NCI-H1417 (cell line): ENCODE measurements at places on chromosomes 12 and 14.
A peak's percentile ranks its signal among the peaks of the same experiment; 100 is the strongest.

DNA sequence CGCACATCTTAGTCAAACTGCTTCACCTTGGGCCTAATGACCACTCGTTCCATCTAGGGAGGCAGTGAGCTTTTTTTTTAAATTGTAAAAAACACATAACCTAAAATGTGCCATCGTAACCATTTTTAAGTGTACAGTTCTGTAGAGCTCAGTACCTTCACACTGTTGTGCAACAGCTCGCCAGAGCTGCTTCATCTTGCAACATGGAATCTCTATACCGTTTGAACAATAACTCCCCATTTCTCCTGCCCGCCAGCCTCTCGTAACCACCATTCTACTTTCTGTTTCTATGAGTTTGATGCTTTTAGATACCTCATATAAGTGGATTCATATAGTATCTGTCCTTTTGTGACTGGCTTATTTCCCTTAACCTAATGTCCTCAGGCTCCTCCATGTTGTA is 196.2 kb downstream of the CHST11 start:
- no peak for DNase-seq

DNA sequence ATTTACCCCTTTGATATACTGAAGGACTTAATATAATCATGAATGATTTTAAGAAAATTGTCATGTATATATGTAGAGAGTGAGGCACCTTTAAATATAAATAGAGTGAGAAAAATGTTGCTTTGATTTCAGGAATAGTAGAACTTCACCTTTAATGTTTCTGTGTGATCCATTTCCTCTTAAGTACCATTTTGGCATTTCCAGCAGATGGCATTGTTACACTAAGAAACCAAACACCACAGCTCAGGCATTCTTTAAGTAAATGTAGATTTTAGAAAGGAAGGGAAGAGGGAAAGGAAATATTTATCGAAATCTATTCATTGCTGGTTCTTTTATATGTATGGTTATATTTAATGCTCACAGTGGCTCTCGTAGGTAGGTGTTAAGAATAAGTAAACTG is 556.7 kb upstream of the FBXO33 start:
- DNase-seq = peak; percentile 27

DNA sequence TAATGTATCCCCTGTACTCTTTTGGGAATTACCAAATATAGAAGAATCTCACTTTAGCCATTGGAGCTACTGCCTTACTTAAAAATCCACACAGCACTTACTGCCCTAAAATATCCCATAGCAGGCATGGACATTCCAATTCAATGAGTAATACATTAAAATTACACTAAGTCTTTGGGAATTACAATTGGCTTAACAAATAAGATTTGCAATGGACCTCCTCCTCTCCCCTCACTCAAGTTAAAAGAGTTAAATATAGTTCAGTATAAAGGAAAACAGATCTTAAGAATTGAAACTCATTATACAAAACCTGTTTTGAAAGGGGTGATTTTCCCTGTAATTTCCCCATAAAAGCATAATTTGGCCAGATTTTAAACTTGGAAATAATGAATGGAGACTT is 477.1 kb downstream of the SLC16A7 start:
- DNase-seq = no peak

DNA sequence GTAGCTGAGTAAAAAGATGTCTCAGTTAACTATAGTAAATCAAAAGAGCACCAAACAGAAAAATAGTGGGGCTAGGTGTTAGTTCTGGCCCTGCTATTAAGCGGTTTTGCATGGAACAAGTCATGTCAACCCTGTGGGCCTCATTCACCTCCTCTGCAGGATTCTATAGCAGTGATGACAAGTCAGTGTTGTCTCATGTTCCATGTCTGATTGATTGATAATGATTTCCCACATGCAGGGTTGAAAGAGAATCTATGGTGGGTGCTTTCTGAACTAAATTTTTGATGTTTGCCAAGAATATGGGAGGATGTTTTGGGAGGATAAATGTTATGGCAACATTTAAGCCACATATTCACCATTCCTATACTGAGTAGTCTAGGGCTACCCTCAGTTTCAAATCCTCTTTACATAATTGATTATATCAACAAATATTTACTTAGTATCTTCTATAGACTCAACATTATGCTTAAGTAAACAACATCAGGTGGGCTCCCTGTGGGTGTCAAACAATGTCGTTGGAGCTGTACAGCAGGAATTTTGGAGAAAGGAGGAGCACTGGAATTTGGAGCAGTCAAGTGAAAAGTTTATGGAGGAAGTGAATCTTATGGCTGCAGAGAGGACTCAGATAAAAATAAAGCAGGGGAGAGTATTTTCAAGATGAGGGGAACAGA is 48.6 kb downstream of the IRAK3 start:
- DNase-seq = peak; percentile 46

DNA sequence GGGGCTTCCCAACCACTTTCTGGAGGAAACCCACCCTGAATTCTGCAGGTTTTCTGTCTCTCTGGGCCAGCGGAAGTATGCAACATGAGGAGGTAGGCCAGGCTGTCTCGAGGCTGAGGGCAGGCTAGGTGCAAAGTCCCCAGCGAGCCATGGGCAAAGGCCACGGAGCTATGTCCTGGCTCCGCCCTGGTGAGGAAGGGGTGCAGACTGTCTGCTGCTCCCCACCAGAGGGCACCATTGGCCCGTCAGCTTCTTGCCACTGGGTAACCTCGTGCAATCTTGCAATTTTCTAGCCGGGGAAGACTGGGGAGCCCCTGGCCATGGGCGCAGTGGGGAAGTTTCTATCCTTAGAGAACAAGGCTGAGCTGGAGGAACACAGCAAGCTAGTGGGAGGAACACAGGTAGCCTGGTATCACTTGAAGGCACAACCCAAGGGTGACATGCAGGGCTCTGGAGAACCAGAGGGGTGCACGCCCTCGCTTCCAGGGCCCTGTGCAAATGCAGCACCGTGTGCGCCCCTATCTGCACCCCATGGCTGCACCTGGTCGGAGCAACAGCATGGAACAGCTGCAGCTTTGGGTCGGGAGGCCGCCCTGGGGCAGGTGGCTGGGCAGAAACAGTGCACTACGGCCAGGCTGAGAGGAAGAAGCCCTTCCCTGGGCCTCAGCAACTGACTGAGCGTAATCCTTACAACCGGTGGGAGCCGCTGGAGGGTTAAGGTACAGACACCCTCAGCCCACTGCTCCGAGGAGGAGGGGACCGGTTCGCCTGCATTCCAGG is 27.6 kb upstream of the RPLP0 start:
- peak; percentile 86 for DNase-seq
